ENCODE measurements at places on chromosomes 5 and 9.

GRCh38 chr5:122030251-122030650, 47.8 kb downstream of the LOX start:
- DNase-seq: no peak

GRCh38 chr9:136199391-136200288, 5.3 kb downstream of the LHX3 start:
- no peak for DNase-seq

DNA sequence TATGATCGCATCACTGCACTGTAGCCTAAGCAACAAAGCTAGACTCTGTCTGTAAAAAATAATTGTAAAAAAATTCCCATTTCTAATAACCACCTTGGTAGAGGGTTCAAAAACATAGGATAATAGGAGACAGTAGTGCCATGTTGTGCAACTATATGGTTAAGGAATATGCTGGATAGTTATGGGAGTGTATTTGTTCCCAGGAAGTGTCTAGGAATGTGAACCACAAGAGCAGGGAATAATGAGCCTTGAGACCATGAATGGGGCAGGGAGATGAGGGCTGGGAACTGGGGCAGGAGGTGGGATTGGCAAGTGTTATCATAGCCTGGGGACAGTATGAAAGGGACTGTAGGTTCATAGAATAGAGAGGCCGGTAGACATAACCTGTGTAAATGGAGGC, 50.4 kb downstream of the RUSC2 start:
- DNase-seq: no peak

DNA sequence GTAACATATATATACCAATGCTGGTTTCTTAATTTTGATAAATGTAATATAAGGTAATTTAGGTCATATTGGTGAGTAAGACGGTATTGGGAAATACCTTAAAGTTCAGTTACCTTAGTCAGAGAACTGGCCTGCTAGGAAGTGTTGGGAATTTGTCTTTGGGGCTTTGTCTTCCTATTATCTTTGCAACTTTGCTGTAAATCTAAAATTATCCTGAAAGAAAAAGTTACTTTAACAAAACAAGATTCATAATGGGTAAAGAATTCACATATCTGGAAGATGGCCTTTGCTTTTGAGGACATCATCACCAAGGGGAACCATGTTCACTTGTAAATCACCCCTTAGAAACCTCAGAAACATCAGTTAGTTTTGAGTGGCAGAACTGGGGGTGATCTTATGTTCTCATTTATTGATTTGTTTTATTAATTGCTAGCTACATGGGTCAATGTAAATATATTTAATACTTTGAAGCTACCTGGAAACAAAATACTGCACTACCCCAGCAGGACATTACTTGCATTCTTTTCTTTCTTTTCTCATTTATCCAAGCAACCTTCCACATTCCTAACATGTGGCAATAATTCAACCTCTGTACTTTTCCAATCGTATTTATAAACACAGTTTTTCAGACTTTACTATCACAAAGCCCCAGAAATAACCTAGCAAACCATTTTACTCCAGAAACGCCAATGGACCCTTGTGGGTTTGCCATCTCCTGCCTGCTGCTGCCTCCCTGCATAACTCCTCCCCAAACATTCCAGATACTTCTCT, 41.4 kb downstream of the GLIS3 start:
- DNase-seq: no peak

- no peak for DNase-seq
Observed at GRCh38 chr9:3181049-3181953, 337.4 kb upstream of the PUM3 start.

DNA sequence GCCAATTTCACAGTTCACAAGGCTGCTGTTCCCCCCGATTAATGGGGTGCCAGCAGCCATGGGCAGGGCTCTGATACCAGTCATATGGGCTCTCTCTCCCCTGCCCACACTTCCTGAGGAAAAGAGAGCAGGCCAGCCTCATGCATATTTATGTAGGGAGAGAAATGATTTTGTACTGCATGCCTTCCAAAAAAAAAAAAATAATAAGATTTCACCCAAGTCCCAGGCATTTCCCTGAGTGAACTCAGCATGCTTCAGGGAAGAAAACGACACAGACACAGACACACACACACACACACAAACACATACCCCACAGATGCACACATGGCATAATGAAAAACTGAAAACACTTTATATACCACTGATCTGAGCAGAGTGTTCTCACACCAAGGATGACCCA, 232.8 kb downstream of the ASTN2 start:
- no peak for DNase-seq

- no peak for DNase-seq
Observed at GRCh38 chr9:35862328-35862727, 7.9 kb downstream of the OR13J1 start.

- DNase-seq: no peak
Observed at GRCh38 chr5:9622971-9623421, 7.2 kb downstream of the TAS2R1 start.

DNA sequence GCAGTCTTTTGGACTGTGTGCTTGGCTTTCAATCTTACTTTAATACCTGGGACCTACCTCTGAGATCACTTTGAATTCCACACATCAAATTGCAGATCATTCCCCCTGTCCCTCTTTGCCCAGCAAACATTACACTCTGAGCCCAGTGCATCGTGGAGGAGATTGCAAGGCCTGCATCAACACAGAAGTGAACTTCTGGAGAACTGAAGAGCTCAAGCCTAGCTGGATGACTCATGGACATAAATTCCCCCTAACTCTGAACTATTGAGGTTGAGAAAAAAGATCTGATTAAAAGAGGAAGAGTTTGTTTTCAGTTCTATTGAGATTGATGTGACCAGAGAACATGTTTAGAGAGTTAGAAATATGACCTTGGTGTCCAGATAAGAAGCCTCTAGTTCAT, 316.0 kb upstream of the DMAC1 start:
- DNase-seq: no peak

- DNase-seq: no peak
Observed at GRCh38 chr5:170301981-170302652, 4.5 kb upstream of the LCP2 start.

- no peak for DNase-seq
Observed at GRCh38 chr9:98825414-98825813, 17.9 kb downstream of the GALNT12 start.

DNA sequence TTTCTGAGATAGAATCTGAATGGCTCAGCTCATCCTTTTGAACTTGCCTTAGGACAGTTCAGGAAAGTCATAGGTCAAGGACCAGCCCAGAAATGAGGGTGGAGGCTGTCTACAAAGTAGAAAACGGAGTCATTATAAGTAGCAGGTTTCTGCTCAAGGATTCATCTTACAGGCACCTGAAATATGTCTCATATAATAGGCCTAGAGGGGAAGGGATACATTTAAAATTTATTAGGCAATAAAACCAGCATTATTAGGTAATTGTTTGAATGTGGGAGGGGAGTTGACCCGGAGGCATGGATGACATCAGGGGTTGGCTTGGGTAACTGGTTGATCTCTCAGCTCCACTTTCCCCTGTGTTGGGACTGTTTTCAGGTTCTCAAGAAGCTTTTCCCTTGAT, 11.9 kb upstream of the GALNT10 start:
- DNase-seq: no peak

GRCh38 chr5:175681045-175681967, 23.4 kb downstream of the HRH2 start:
- DNase-seq: no peak

- DNase-seq: peak; percentile 61
Observed at GRCh38 chr9:136403538-136403914, 3.6 kb upstream of the SNAPC4 start.

DNA sequence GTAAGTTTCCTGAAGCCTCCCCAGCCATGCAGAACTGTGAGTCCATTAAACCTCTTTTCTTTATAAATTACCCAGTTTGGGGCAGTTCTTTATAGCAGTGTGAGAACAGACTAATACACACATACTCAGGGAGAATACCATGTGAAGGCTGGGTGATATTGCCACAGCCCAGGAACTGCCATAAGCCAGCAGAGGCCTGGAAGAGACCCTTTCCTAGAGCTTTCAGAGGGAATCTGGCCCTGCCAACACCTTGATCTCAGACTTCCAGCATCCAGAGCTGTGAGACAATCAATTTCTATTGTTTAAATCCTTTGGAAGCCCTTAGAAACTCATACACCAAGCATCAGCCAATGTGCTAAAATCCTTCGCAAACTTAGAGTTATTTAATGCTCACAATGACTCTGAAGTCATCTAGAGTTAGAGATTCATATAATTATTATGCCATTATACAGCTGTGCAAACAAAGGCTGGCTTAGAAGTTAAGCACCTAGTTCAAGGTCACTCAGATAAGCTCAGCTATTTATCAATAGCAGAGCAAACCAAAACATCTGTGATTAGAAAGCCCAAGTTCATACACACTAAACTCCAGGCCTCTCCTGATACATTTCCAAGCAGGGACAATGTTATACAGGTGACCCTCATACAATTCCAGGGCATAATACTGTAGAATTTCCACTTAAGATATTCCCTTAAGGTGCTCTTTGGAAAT, 531.8 kb upstream of the DAP start:
- DNase-seq: no peak

- DNase-seq: no peak
Observed at GRCh38 chr9:91580136-91580535, 156.5 kb upstream of the NFIL3 start.

GRCh38 chr5:154395407-154396106, 50.2 kb upstream of the SAP30L start:
- DNase-seq: no peak

DNA sequence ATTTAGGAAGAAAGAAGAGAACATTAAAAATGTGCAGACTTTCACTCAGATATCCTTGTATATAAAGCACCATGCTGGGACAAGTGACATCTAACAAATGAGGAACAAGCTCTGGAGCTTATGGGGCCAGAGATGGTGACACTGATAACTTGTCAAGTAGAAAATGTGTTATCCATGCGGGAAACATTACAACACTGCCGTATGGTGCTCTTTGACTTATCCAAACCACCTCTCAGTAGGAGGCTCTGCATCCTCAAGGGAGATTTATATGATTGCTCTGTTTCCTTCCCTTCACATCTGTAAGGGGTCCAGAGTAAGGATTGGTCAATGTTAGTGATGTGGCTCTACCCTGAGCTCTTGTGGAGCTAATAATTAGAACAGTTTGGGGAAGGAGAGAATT, 23.5 kb downstream of the KCTD16 start:
- DNase-seq: no peak

DNA sequence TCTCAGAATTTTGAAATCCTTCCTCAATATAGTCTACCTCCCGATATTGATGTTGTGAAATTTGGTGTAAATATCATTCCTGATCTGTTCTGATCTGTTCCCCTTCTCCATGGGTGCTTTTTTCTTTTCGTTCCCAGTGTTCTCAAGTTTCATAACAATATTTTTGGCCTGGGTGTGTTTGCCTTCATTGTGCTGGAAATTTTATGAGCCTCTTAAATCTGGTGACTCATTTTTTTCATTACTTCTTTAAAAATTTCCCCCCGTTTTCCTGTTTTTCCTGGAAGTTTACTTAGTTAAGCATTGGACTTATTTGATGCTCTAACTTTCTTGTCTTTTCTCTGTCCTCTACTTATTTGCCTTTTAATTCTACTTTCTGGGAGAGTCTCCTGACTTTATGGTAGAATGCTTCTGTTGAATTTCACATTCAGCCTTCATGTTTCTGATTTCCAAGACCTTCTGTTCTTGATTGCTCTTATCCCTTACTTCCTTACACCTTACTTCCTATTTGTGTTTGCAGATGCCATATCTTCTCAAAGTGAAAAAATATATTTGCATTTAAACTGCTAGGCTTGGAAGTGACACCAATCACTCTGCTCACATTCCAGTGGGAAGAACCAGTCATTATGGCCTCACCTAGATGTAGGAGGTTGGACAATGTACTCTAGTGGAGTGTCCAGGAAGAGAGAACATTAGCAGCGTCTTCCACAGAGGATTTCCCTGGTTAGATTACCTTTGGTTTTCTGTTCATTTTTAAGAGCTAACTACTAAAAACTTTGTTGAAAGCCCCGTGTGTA, 441.9 kb downstream of the ARHGEF28 start:
- no peak for DNase-seq

DNA sequence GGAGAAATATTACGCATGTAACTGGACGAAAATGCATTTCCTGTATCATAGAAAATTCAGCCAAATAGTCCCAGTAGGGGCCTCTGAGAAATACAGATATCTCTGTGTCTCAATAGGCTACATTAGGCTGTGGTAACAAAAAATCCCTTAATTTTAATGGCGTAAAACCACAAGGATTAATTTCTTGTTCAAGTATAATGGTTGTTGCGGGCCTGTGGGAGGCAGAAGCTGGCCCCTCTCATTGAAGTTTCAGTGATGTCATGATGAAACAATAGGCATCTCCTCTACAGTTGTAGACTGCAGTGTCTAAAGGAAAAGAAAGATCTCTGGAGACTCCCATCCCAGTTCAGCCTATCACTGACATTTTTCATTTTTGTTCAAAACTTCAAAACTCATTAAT, 1625.6 kb upstream of the C9orf72 start:
- no peak for DNase-seq

DNA sequence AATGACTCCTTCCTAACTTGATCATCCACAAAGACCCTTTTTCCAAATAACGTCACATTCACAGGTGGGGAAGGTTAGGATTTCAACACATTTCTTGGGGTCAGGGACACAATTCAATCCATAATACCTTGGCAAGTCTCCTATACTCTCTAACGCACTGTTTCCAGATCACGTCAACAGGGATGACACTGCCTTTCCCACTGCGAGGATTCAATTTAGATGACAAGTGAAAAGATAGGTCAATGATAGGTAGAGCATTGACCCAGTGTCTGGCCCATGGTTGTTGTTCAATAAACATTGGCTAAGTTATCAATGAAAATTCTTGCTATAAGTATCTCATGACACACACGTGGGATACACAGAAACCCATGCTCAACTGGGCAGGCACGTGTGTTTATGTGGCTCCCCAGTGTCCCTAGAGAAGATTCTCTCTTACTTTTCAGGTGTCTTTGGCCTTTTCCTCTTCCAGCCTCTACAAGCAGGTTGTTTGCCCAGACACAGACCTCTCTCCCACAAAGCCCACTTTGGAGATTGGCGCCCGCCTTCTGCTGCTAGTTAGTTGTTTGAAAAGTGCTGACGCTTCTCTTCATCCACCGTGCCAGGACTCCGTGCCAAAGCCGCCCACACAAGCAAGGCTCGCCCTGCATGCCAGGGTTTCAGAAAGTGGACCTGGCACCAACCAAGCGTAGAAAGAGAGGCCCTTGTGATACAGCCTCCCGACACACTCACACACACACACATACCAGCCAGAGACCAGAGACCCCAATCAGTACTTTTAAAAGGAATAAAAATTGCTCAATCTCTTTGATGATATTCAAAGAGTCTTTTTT, 594.5 kb downstream of the BNC2 start:
- no peak for DNase-seq

DNA sequence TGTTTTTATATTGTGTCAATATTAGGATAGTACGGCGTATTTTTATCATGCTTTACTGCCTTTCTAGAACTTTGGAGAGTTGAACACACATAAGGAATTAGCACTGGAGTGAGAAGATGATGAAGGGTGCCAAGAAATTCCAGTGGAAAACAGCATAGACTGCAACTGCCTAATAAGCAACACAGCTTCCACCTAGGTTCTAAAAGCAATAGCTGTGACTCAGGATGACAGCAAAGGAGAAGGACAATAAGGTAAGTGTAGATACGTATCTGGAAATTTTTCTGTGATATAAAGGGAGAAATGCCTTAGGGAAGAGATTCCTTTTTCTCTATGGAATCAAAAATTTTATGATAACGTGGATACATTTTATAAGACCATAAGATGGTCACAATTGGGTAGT, 7.4 kb downstream of the PTPRD start:
- DNase-seq: no peak

All from activated gamma-delta T cell treated with anti-CD3 and anti-CD28 coated beads, Interleukin-2, amount 50 U/mL, for 16 hours (primary cell).